ENCODE measurements at places on chromosomes 7 and 10. TPM values are rescaled to one million over a fixed set of nuclear protein-coding genes. Genes with fewer than 3 reads are reported as not detected.

DNA sequence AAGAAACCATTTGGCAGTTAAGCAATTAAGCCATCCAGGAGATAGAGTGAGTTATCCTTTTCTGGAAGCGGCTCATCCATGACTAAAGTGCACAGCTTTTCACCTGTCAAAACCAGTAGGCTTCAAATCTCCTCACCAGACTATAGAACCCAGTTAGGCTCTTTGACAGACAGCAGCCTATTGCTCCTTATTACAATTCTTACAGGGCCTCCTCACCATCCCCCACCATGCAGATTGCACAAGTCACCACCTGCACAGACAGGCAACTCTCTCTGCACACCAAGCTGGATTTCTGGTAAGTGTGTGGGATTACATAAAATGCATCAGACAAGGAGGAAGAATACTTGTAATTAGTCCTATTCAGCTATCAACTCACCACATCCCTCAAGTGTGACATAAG, 301.6 kb downstream of the SNX13 start:
- H3K4me3 ChIP-seq, result no peak overlapping the region
- no peaks in the 10 kb centered on the region for H3K27me3 ChIP-seq
- no peak for DNase-seq
- no peak overlapping the region for H3K27ac ChIP-seq

- peaks cover 2% of the 10 kb centered on the region for H3K4me1 ChIP-seq
- DNase-seq, result no peak
- no peaks in the 10 kb centered on the region for H3K27me3 ChIP-seq
- no peaks in the 10 kb centered on the region for H3K36me3 ChIP-seq
- no peak overlapping the region for H3K4me3 ChIP-seq
Measured at GRCh38 chr7:145986248-145986874, 130.2 kb upstream of the CNTNAP2 start.

GRCh38 chr7:129149511-129149910, 5.0 kb downstream of the TSPAN33 start:
- no peak for DNase-seq
- peaks cover 10% of the 10 kb centered on the region for H3K27me3 ChIP-seq
- peaks cover 4% of the 10 kb centered on the region for H3K4me1 ChIP-seq
- no peak overlapping the region for H3K27ac ChIP-seq

- DNase-seq, result no peak
- H3K4me3 ChIP-seq, result no peak overlapping the region
- H3K27ac ChIP-seq, result no peak overlapping the region
- H3K4me1 ChIP-seq, result peaks cover 14% of the 10 kb centered on the region
- no peaks in the 10 kb centered on the region for H3K36me3 ChIP-seq
Measured at GRCh38 chr7:11847336-11847735, 15.3 kb upstream of the THSD7A start.

The PPP1R9A gene
- total RNA-seq, result 55.2 TPM

The MRLN gene
- not detected for total RNA-seq
